ENCODE measurements at places on chromosomes 12 and 14. TPM values are rescaled to one million over a fixed set of nuclear protein-coding genes. Genes with fewer than 3 reads are reported as not detected.

The CCDC197 gene
- polyA plus RNA-seq = not detected

The AKAP3 gene
- 0.36 TPM for polyA plus RNA-seq

The GSG1 gene
- 2.9 TPM for polyA plus RNA-seq

The FGF23 gene
- polyA plus RNA-seq = not detected

The SAV1 gene
- 27.1 TPM for polyA plus RNA-seq

The FGF6 gene
- not detected for polyA plus RNA-seq

The ERO1A gene
- 45.1 TPM for polyA plus RNA-seq

The PZP gene
- polyA plus RNA-seq = not detected
